ENCODE measurements at places on chromosomes 11 and 22.

GRCh38 chr11:130308886-130309285 lies 5.8 kb downstream of the ZBTB44 start:
- no peak for DNase-seq

- no peak for DNase-seq
These were observed 2.4 kb upstream of the ARHGEF12 start for GRCh38 chr11:120333801-120334200.

- DNase-seq: no peak
These were observed 27.2 kb upstream of the RASSF10 start for GRCh38 chr11:12981676-12982522.

DNA sequence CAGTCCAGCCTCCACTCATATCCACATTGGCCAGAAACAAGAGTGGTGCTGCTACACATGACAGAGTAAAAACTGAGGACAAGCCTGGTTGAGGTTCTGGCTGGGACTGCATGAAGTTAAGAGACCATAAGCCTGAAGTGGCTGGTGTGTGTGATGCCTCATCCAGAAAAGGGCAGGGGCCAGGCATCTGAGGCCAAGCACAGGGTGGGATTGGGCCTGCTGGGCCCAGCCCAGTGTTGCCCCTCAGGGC lies 25.3 kb downstream of the ARVCF start:
- DNase-seq: no peak

GRCh38 chr11:118223992-118224391 lies 819 bp downstream of the JAML start:
- no peak for DNase-seq

- DNase-seq: no peak
These were observed 27.3 kb downstream of the NTM start for GRCh38 chr11:131397675-131398074.

DNA sequence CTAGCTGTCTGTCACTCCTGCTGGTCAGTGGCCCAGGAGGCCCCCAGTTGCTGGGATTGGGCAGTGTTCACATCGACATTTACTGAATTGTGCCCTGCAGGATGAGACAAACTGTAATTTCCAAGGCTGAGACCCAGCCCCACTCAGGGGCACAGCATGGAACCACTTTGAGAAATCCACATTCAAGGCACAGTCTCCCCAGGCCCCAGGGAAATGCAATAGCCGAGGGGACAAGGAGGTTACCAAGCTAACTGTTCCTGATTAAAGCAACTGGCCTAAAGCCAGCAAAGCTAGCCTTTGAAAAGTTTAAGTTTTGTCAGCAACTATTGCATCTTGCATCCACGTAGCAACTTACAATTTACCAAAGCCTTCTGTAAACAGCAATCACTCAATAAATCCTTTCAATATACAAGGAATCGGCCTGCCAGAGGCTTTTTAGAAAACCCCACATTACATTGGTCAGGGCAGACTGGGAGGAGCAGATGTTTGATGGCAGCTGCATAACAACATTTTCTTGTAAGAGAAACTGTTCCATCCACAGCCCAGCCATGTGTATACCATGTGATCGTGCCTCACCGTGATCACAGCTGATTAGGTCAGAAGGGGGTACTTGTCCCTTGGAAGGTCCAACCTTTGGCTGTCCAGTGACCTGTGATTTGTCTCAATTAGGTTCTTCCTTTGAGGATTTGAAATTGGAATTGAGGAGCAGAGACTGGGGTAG lies 103.9 kb downstream of the TENM4 start:
- DNase-seq: no peak

DNA sequence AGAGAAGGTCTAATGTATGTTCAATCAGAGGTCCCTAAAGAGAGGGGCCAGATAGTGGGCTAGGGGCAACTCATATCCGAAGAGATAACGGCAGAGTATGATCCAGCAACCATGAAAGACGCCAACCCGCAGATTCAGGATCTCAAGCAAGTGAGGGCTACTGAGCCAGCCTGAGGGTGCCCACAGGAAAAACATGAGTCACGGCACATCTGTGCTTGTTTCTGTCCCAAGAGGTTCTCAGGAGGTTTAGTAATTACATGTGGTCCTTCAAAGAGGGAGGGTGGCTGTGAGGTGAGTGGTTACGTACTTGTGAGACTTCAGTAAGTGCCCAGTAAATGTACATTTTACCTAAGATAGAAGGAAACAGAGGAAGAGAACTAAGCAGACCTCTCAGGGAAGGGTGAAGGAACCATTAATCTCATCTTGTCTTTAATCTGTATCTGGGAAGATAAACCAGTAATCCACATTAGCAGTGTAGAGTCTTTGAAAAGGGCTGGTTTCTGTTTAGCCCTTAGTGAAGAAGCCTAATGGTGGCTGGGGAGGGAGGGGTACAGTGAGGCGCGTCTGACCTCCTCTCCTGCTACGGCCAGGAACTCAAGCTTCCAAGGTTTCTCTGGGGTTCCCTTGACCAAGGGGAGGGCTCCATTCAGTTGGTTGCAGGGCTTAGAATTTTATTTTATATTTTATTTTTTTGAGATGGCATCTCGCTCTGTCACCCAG lies 10.2 kb downstream of the SIRT3 start:
- DNase-seq: no peak
